ENCODE measurements at places on chromosomes 3 and 15.
A peak's percentile ranks its signal among the peaks of the same experiment; 100 is the strongest.

DNA sequence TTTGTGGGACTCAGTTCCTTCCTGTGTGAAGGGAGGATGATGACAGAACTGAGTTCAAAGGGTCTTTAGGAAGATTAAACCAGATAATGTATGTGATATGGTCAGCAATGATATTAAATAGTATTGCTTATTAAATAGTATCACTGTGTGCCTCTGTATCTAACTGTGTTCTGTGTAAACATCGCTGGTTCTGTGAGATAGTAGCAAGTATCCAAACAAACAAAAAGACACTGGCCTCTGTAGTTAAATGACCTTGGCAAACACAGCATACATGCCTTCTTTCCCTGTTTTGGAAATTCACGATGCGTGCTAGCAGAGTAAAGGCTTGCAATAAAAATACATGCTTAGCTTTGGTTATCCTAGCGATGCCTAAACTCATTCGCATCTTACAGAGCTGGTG is 76.1 kb downstream of the MESD start:
- no peak for DNase-seq

DNA sequence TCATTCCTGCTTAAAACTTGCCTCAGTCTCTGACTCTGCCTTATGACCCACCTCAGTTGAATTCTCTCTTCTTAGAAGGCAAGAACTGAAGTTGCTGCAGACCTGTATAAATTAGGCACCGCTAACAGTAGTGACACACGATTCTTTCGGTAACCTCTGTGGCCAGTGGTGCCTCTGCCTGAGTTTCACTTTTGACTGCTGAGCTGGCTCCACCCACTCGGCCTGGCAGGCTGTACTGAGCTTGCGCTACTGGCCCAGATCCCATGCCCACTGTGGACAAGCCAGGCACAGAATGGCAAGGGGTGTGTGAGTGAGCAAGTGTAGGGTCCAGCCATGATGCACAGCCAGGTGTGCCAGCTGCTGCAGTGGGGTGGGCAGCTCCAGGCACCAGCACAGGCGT is 19.1 kb upstream of the EIF1B start:
- peak; percentile 39 for DNase-seq

DNA sequence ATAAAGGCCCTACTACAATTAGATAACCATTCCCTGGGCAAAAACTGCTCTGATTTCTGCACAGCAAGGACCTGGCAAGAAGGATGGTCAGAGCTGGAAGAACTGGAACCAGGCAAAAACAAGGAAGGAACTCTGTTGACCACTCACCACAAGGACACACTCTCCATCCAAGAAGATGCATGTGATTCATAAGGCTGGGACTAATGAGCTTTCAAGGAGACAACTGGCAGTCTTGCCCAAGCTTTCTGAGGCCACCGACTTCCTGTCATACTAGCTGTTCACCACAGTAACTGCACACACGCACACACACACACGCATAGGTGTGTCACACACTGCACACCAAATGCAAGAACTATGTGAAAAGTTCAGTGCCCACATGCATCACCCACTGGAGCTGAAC is 256.6 kb downstream of the OCA2 start:
- DNase-seq, result no peak

GRCh38 chr3:28745916-28746617 is 397.4 kb upstream of the AZI2 start:
- DNase-seq, result no peak

- DNase-seq, result no peak
These were observed 25.0 kb downstream of the USP13 start for GRCh38 chr3:179677884-179678283.

DNA sequence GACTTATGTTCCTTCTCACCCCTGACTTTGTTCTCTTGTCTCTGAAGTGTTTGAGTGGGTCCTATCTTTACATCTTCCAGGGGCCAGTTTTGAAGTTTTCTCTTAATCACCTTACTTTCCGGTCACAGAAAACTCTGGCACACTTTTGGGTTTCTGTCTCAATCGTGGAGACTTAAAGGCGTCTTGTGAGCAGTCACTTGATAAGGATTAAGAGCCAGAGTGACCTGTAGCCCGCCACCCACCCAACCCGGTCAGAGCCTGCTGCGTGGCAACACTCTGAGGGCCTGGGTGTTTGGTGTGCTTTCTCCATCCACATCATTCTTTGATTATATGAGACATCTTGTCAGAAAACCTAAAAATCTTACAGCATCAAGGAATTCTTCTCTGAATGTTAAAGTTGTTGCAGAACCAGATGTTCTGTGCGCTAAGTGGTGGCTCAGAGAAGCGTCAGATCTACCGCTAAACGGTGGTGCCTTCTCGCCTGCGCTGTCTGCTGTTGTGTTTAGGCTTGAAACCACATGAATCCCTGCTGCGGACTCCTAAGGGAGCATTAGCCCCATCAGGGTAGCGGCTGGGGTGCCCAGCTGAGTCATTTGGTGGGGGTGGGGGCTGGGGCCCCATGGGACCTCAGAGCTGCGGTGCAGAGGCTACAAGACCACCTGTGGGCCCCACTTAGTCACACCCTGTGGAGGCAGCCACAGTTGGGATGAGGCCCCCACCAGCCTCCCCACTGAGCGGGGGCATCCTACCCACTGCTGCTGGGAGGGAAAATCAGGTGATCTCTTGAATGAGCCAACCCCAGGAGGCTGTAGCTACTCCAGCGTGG is 158.7 kb upstream of the BHLHE40 start:
- DNase-seq, result no peak
